ENCODE measurements at places on chromosomes 2 and 18.

GRCh38 chr2:205684871-205685313, 2.6 kb downstream of the NRP2 start:
- no peak for DNase-seq

DNA sequence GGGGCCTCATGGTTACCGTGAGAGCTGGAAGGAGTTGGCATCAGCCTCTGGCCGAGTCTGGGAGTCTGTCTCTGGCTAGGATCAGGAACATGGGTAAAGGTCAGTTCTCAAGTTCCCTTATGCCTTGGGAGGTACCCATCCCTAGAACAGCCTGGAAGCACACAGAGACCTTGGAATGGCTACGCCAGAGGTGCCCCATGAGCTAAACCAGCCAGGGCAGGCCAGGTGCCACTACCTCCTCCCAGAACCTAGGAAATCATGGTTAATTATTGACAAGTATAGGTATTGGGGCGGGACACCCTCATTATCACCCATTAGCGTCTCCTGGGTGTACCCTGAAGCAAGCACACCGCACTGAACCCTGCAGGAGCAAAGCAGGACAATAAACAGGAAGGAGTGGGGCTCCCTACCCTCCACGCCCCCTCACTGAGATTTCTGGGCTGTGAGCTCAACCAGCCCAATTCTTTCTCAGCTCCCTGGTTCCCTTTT, 3.0 kb upstream of the ASPRV1 start:
- DNase-seq, result no peak

GRCh38 chr2:109061736-109062135, 67.3 kb upstream of the SH3RF3 start:
- DNase-seq, result no peak

DNA sequence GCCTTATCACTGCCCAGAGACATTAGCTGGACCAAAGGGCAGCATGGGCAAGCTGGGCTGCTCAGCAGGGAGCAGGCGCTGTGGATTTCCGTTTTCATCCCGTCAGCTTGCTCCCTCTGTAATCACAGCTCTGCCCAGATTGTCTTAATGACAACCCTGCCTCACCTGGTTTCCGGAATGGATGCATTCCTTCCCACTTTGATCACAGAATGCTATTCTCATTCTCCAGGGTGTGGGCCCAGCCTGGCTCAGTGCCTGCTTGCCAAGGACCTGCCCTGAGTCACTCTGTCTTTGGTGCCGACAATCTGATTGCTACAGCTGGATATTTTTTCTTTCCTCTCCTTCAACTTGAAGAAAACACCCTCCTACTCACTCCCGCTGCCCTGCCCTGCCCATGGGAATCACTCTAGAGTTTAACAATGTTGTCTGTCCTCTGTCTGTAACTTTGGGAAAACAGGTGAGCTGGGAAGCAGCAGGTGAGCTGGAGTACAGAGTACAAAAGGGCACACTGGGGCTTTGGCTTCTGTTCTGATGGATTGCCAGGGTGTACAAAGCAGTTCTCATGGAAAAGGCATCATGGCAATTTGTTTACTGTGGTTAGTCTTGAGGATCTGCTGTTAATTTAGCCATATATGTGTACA, 27.2 kb upstream of the FAM136A start:
- DNase-seq, result no peak

DNA sequence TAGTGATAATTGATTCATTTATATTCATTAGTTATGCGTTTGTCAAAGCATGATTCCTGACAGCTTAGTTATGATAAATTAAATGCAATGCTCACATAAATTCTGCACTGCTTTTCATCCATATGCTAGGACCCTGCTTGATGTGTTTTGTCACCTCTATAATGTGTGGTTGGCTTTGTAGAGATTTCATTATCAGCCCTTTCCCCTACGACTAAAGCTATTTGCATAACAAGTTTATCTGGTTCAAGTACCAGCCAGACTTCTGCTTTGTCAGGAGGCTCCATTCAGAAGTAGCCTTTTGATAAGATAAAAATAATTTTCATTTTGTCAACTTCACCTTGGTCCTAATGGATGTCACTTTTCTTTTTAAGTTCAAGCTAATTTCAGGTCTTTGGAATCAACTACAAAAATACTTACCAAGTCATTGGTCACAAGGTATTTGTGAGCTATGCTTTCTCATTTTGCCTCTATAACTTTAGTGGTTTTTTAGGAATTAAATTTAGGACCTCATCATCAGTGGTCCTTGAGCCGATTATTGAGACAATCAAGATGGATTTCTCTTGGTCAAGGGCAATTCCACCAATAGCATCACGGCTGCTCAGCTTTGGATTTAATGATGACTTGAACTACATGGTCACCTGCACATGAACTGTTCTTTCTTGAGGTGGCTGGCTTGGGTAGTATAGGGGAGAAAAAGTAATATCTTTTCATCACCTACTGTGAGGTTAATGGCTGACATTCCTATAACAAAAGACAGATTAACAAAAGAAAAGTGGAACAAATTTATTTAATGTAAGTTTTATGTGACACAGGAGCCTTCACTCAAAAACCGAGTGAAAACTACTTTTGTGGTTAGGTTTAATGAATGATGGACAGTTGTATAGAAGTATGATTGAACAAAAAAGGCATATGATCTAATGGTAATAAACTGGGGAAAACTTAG, 162.1 kb downstream of the MYO3B start:
- DNase-seq, result no peak

GRCh38 chr18:49055754-49056172, 105.0 kb upstream of the SMAD7 start:
- DNase-seq, result peak; percentile 60

DNA sequence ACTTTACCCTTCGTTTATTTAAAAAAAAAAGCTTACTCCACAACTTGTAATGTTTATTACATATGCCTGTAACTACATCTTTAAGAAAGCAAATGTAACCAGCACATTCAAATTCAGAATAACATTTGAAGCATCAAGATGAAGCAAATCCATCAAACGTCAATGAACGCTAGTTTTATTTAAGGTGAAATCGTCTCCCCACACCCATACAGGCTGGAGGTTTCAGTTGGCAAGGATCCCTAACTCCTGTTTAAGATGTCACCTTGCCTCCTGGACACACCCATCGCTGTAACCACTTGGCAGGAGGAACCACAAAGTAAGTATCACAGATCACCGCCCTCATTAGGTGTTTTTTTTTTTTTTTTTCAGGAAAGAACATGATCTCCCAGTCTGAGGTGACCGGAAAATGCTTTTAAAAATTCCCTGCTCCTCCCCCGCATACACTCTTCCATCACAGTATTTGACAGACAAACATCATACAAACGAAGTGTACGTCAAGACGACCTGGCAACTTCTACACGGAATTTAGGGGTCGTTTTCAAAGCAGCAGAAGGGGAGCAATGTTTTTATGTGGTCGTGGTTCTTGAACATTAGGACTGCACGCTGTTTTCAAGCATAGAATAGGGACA, 19.7 kb upstream of the STPG4 start:
- DNase-seq, result peak; percentile 10

DNA sequence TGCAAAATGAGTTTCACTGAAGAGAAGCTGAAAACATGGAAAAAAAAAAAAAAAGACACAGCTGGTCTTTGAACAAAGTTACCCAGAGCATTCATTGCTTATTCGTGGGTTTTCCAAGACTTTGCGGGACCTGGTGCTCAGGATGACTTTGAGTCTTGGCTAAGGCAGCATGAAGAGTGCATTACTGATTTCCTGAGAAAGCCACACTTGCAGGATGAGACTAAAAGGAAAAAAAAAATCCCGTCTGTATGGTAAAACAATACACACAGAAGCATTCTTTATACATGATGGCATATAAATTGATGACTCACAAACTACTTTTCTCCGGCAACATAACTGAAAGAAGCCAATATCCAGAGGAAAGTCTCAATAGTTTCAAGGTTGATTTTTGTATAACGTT, 195.4 kb downstream of the SPP2 start:
- DNase-seq, result no peak

GRCh38 chr18:62387257-62387656, 62.1 kb downstream of the TNFRSF11A start:
- no peak for DNase-seq

DNA sequence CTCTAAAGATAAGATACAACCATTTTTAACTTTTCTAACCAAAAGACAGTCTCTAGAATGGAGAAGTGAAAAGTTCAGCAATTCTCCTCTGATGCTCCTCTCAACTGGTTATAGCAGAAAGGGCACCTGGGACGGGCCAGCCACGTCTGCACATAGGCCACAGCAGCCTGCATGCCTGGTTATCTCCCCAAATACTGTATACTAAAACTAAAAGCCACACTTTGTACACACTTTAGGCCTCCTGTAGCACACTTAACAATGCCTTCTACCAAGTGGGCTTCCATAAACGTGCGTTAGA, 179.1 kb downstream of the ANKRD44 start:
- DNase-seq, result no peak

GRCh38 chr2:206266130-206267125, 8.0 kb upstream of the ZDBF2 start:
- no peak for DNase-seq

GRCh38 chr2:98434492-98434891, 10.2 kb upstream of the INPP4A start:
- no peak for DNase-seq

GRCh38 chr2:23380562-23381065, 4.4 kb upstream of the KLHL29 start:
- no peak for DNase-seq

- no peak for DNase-seq
These were observed 9.1 kb upstream of the STK39 start for GRCh38 chr2:168256448-168256847.

DNA sequence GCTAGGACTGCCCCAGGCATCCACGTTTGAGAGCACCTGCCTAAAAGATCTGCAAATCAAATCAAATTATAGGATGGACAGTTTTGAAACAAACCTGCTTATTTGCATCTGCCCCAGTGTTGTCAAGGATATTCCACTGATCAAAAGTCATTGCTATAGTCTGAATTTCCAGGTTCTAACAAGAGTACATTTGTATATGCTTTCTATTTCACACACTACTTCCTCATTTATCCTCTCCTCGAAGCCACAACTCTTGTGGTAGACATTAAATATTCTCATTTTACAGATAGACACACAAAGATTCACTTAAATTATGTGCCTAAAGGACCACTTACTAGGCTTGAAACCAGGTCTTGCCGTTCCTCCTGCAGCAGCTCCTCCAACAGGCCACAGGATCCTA, 11.9 kb upstream of the TET3 start:
- no peak for DNase-seq

GRCh38 chr2:43326101-43326825, 99.9 kb upstream of the ZFP36L2 start:
- DNase-seq, result no peak

GRCh38 chr2:24919037-24919505, 966 bp downstream of the ADCY3 start:
- no peak for DNase-seq

- no peak for DNase-seq
These were observed 33.7 kb upstream of the TAF1B start for GRCh38 chr2:9809448-9810088.

DNA sequence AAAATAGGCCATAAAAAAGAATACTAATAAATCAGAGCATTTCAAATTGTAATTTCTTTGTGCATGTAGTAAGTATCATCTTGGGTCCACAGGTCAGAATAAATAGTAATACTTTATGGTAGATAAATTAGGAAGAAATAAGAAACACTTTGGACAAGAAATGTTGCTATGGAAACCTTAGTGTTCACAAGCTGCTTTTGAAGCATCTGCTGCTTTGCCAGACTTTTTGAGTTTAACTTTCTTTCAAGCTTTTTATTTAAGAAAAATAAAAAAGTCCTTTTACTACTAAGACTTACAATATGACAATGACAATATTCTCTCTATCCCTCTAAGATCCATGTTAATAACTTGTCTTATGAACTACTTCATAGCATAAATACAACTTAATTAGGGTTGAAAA, 690.7 kb upstream of the FSHR start:
- no peak for DNase-seq

- no peak for DNase-seq
These were observed 20.3 kb downstream of the RMC1 start for GRCh38 chr18:23523429-23524212.

- DNase-seq, result no peak
These were observed 65.4 kb upstream of the TFCP2L1 start for GRCh38 chr2:121350402-121350775.

DNA sequence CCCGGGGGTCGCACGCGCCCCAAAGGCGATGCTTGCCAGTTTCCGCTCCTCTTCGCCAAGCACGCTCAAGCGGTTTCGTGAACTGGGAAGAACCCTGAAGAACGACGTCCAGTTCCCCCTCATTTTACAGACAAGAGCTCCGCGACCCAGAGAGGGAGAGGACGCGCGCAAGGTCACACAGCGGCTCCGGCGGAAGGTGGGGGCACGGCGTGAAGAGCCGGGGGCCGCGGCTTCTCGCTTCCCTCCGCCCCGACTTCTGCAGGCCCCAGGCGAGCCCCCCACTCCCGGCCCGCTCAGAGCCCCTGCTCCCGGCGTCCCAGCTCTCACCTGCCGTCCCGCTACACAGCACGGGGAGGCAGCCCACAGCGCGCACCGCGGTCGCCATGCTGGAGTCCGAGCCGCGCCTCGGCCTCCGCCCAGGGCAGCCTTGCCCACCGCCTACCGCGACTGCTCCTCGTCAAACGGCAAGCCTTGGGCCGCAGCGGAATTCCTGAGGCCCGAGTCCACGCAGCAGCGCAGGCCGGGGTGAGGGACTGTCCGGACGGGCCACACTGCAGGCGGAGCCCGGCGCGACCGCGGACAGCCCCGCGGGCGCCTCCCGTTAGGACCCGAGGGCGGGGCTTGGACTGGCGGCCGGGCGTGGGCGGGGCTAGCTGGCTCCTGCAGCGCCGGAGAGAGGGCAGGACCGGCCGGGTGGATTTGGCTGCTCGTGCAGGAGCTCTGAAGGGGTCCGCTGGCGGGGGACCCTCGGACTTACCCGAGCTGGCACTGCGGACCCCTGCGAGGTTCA, at the start of gene MRPS5:
TSS of gene MRPS5 (minus strand) at position 402 of the 790 bp plus-strand sequence. CDS start at position 385, 17 bp downstream.
- DNase-seq, result peak; percentile 85

DNA sequence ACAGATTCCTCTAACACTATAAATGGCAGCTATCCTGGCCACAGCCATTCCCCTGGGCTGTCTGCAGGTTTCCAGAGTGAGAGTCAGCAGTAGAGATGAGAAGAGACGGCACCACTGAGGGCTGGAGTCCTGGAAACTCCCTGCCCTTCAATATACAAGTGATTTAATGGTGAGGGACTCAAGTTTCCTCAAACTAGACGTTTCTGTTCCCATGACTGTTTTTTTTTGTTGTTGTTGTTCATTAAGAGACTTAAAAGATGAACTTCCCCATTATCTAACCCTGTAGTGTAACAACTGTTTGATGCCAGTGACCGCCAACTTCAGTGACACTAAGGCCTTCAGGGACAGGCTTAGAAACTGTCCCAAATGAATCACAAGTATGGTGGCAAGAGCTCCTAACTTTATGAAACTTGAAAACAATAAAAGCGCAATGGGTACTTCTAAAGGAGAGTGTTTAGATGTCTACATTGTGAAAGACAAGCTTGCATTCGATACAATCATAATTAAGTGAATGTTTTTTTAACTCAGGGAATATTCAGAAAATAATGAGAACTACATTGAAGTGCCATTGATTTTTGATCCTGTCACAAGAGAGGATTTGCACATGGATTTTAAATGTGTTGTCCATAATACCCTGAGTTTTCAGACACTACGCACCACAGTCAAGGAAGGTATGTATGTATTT, 34.0 kb downstream of the IL1R2 start:
- DNase-seq, result no peak

Data from stimulated activated naive B cell treated with anti-CD40 and anti-IgM and Interleukin-4, amounts not matched to agents 10 μg/mL and 1 μg/mL and 100 μg/mL, for 72 hours (primary cell).